ENCODE measurements at places on chromosomes 1 and 21.

- DNase-seq: peak; percentile 70
These were observed 74.2 kb downstream of the SIM2 start for GRCh38 chr21:36773117-36773516.

DNA sequence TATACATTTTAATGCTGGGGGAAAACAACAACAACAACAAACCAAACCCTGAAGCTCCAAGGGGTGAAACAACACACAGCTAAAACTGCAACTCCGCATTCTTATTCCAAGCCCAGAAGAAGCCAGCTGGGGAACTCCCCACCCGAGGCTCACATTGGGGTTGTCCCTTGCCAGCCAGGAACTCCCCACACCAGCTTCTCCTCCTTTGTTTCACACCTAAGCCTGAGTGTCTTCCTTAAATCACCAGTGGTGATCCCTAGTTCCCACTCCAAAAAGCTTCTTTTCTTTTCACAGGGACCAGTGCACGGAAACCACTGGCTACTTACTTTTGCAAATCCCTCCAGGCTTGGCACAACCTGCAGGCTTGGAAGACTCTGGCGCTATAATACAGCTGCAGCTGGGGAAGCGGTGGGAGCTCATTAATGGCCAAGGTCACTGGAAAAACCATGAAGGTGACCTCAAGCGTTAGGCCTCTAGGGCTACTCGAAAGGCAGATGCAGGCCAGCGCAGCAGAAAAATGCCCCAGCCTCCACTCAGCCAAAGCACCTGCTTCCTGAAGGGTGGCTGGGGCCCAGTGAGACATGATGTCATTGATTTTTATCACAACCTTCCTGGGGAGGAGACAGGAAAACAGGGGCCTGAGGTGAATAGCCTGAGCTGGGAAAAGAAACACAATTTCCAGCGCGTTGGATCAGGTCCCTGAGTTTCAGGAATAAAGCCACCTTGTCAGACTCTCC lies 40.1 kb downstream of the TLR5 start:
- no peak for DNase-seq

GRCh38 chr1:165645654-165646366 lies 14.8 kb downstream of the MGST3 start:
- DNase-seq: no peak

- DNase-seq: no peak
These were observed 275.1 kb downstream of the NPHP4 start for GRCh38 chr1:5717031-5717682.

DNA sequence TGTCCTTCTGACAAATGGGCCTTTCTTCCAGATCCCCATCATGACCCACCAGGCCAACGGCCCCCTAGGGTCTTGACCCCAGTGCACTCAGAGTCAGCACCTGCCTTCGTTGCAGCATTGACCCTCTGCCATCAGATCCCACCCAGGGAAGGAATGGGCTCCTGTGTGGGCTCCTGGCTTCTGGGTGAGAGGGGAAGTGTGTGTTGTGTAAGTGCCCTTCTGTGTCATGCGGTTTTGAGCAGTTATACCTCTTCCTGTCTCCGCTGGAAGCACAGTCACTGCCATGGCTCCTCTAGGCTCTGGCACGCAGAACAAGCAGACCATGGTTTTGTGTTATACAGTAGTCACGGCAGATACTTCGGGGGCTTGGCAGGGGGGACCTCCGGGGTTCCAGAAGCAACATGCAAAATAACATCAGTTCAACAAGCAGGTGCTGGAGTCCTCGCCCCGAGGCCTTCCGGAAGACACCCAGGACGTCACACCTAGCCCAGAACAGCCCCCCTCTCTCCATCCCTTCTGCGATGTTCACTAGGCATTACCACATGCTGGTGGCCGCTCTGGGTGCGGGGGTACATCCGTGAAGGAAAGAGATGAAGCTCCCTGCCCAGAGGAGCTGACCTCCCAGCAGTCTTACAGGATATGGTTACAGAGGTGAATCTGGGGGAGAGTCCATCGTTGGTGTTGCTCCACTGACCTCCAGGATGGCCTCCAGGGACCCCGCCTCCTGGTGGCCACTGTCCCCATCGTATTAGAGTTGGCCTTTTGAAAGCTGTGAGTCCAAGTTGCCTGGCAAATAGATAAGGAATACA lies 17.4 kb upstream of the KCNAB2 start:
- no peak for DNase-seq

Data from AG20443 (cell line).